GM12891 (cell line): ENCODE measurements at places on chromosomes 13 and 19.

GRCh38 chr19:14073925-14074838, 1.6 kb downstream of the MISP3 start:
- DNase-seq: no peak

DNA sequence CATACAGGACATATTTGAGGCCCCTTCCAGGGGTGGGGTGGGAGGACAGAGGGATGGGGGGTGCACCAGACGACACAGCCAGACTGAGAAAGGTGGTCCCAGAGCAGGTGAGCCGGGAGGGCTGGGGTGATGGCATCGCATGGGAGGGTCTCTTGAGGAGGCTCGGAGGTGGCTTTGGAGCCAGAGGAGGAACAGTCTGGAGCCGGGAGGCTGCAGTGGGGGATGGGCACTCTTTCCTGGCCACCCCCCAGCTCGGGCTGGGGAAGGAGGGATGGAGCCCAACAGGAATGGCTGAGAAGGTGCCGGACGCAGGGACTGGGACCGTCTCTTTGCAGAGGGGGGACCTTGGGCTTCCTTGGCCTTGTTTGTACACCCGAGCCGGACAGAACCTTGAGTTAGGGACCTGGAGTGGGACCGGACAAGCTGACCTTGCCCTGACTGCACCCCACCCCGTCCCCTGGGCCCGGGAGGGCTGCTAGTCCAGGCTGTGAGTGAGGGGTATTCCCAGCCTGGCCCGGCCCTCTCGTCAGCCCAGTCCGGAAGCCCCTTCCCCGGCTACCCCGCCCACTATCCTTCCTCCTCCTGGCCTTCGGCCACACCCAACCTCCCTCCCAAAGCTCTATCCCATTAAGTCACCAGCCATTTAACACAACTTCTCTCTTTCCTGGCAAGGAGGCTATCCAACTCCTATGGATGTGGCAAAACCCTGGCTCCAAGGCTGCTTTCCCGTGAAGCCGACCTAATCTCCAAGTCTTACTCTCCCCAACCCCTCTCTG, 816 bp upstream of the TBXA2R start:
- DNase-seq: no peak

GRCh38 chr19:37933937-37934358, 26.9 kb downstream of the SIPA1L3 start:
- DNase-seq: no peak

- DNase-seq: no peak
Observed at GRCh38 chr19:12628040-12629022, 17.6 kb downstream of the ZNF791 start.

GRCh38 chr13:106464076-106464475, 71.4 kb downstream of the EFNB2 start:
- DNase-seq: no peak

GRCh38 chr19:6911523-6911922, 24.1 kb downstream of the ADGRE1 start:
- DNase-seq: no peak

DNA sequence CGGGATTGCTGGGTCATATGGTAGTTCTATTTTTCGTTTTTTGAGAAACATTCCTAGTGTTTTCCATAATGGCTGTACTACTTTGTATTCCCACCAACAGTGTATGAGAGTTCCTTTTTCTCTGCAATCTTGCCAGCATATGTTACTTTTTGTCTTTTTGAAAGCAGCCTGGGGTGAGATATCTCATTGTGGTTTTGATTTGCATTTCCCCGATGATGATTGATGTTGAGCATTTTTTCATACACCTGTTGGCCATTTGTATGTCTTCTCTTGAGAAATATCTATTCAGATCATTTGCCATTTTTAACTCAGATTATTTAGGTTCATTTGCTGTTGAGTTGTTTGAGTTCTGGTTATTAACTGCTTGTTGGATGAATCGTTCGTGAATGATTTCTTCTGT, 18.5 kb upstream of the ATP12A start:
- no peak for DNase-seq

DNA sequence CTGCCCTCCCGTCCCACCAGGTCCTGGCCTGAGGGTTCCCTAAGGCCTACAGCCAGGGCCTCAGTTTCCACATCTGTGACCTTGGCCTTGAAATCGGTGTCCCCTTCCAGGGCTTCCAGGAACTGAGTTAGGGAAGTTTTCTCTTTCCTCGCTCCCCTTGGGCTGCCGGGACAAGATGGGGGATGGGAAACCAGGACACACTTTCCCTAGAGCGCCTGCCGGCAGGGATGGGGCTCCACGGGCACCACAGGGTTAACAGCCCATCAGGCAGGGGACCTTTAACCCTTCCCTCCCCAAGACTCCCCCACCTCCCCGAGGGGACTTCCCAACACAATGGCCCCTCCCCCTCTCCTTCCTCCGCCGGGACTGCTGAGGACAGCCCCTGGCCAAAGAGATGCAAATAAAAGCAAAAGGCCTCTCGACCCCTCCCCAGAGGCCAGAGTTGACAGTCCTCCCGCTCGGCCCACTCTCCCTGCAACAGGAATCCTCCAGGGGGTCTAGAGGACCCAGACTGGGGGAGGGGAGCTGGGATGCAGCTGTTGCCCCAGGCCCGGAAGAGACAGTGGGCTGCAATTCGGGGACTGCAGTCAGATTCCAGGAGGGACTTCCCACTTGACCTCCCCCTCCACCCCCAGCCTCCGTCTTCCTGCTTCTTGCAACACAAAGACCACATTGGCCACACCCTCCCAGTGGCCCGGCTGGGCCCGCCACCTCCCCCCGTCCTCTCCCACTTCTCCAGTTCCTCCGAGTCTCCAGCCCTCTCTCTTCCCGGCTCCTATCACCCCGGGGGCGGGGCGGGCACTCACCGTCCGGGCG, 3.4 kb downstream of the BBC3 start:
- no peak for DNase-seq

GRCh38 chr19:16654627-16655026, 5.3 kb downstream of the SMIM7 start:
- no peak for DNase-seq

GRCh38 chr13:46617229-46617721, 64.3 kb downstream of the LRCH1 start:
- DNase-seq: no peak

- peak; percentile 83 for DNase-seq
Observed at GRCh38 chr19:44653977-44654774, 10.5 kb downstream of the PVR start.

DNA sequence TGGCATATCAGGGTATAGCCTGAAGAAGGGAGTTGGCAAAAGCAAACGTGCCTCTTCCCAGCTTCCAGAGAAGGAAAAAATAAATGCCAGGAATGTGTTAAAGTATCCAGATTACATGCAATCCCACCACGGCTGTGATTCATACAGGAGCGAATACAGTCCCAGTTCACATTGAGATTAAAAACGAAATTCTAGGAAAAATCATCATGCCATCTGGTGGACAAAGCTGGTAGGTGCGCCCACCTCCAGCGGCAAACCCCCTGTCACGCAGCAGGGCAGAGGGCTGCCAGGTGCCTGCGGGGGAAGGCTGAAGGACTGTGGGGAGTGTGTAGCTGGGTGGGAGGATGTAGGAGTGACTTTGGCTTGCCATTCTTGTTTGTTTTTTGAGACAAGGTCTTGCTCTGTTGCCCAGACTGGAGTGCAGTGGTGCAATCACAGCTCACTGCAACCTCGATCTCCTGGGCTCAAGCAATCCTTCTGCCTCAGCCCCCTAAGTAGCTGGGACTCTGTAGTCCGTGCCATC, 6.4 kb upstream of the DMWD start:
- DNase-seq: peak; percentile 81

- no peak for DNase-seq
Observed at GRCh38 chr13:71831716-71832115, 35.3 kb downstream of the DACH1 start.

- DNase-seq: no peak
Observed at GRCh38 chr13:39381456-39381855, 221.5 kb downstream of the LHFPL6 start.

DNA sequence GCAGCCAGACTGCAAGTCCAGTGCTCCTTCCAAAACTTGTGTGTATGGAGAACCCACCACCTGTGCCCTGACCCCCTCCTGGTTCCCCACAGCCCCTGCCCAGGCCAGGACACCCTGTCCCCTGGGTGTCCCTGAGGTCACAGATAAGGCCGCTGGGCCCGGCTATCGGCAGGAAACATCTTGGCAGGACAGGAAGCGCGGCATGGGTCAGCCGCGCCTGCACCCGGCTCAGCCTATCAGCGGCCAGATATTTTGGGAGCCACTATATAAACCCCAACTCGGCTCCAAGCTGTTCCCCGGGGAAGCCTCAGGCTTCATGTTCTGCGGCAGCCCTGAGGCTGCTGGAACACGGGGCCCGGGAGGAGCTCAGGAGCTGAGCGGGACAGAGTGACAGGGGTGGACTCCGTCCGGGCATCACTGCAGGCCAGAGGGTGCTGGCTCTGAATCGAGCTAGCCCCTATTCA, 60.8 kb downstream of the AP1M1 start:
- no peak for DNase-seq

DNA sequence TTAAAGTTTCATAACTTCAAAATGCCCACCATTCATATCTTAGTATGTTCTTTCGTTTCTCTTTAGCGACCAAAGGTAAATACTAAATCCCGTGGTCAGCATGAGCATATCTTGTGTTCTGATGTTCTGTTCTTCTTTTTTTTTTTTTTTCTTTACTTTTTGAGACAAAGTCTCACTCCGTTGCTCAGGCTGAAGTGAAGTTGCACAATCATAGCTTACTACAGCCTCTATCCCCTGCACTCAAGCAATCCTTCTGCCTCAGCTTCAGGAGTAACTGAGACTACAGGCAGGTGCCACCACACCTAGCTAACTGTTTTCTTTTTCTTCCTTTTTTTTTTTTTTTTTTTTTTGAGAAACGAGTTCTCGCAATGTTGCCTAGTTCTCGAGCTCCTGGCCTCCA, 60.9 kb upstream of the ATP12A start:
- DNase-seq: no peak
